Type B pancreatic cell (in vitro differentiated cells): ENCODE measurements at places on chromosomes 1 and 21. TPM values are rescaled to one million over a fixed set of nuclear protein-coding genes. Genes with fewer than 3 reads are reported as not detected.

Gene BRINP2
- total RNA-seq: 22.7 and 23.7 TPM in 2 replicates

Gene RC3H1
- 35.7 and 39.4 TPM in 2 replicates for total RNA-seq

GRCh38 chr1:218459878-218460711 lies 115.0 kb downstream of the TGFB2 start:
- peaks cover 38% of the 10 kb centered on the region for H3K4me1 ChIP-seq
- H3K36me3 ChIP-seq: no peaks in the 10 kb centered on the region
- DNase-seq: no peak

- H3K27me3 ChIP-seq: no peaks in the 10 kb centered on the region
- no peak overlapping the region for H3K27ac ChIP-seq
- no peak for DNase-seq
- no peaks in the 10 kb centered on the region for H3K4me1 ChIP-seq
- H3K4me3 ChIP-seq: no peak overlapping the region
- no peaks in the 10 kb centered on the region for H3K36me3 ChIP-seq
Observed at GRCh38 chr21:43467785-43468184, 40.9 kb upstream of the SIK1 start.

DNA sequence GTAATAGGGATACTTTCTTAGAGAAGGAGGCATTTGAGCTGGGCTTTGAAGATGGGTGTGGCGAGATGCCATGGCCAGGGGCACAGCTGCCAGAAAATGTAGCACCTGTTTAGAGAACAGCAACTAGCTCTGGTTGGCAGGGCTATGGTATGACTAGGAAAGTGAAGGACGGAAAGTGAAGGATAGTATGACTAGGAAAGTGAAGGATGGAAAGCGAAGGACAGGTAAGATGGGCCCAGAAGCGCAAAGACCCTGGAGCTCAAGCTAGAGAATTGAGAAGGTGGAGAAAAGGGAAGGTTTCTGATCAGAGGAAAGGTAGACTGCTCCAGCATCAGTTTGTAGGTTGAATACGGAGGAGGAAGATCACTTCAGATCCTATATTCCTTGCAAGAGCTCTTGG lies 205.4 kb downstream of the SLC35F3 start:
- H3K27me3 ChIP-seq: peaks cover 35% of the 10 kb centered on the region
- H3K4me3 ChIP-seq: no peak overlapping the region
- no peaks in the 10 kb centered on the region for H3K36me3 ChIP-seq
- H3K27ac ChIP-seq: no peak overlapping the region
- peaks cover 7% of the 10 kb centered on the region for H3K4me1 ChIP-seq

DNA sequence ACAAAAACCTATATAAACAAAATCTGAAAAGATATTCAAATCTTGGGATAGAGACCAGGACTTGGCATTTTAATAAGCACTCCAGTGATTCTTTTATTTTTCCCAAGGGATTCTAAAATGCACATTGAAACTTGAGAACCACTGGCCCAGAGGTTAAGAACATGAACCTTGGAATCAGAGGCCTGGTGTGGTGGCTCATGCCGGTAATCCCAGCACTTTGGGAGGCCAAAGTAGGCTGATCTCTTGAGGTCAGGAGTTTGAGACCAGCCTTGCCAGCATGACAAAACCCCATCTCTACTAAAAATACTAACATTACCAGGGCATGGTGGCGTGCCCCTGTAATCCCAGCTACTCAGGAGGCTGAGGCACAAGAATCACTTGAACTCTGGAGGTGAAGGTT lies 12.9 kb upstream of the CEP85 start:
- H3K4me1 ChIP-seq: peaks cover 13% of the 10 kb centered on the region
- no peak overlapping the region for H3K4me3 ChIP-seq
- H3K27ac ChIP-seq: no peak overlapping the region
- no peaks in the 10 kb centered on the region for H3K36me3 ChIP-seq
- peaks cover 5% of the 10 kb centered on the region for H3K27me3 ChIP-seq

Gene ACKR1
- 0.17 and 0.63 TPM in 2 replicates for total RNA-seq

GRCh38 chr1:223531742-223532341 lies 133.7 kb downstream of the CAPN8 start:
- H3K4me3 ChIP-seq: no peak overlapping the region
- H3K27me3 ChIP-seq: peaks cover 15% of the 10 kb centered on the region
- H3K27ac ChIP-seq: no peak overlapping the region
- H3K4me1 ChIP-seq: no peaks in the 10 kb centered on the region
- DNase-seq: no peak

- H3K27ac ChIP-seq: no peak overlapping the region
- peaks cover 25% of the 10 kb centered on the region for H3K36me3 ChIP-seq
- DNase-seq: no peak
- H3K4me1 ChIP-seq: no peaks in the 10 kb centered on the region
- no peak overlapping the region for H3K4me3 ChIP-seq
Observed at GRCh38 chr1:161342177-161342576, 25.5 kb downstream of the CFAP126 start.

Gene LCE3D
- not detected in 2 replicates for total RNA-seq

- peak; percentile 60 for DNase-seq
- H3K27ac ChIP-seq: no peak overlapping the region
- no peaks in the 10 kb centered on the region for H3K4me1 ChIP-seq
- no peaks in the 10 kb centered on the region for H3K36me3 ChIP-seq
Observed at GRCh38 chr1:2601721-2602303, 15.2 kb downstream of the PRXL2B start.

Gene LEFTY2
- not detected in 2 replicates for total RNA-seq

GRCh38 chr1:54220004-54220811 lies 20.2 kb downstream of the MRPL37 start:
- peaks cover 20% of the 10 kb centered on the region for H3K36me3 ChIP-seq
- no peak overlapping the region for H3K4me3 ChIP-seq
- peak overlapping the region; percentile 24 for H3K27ac ChIP-seq
- peaks cover 25% of the 10 kb centered on the region for H3K4me1 ChIP-seq
- DNase-seq: no peak

GRCh38 chr1:234538930-234539649 lies 60.1 kb upstream of the TARBP1 start:
- no peak for DNase-seq
- peak overlapping the region; percentile 13 for H3K4me3 ChIP-seq
- H3K27me3 ChIP-seq: no peaks in the 10 kb centered on the region
- peak overlapping the region; percentile 88 for H3K27ac ChIP-seq
- peaks cover 79% of the 10 kb centered on the region for H3K4me1 ChIP-seq

Gene CYP4A22
- total RNA-seq: not detected in 2 replicates

Gene C1orf185
- total RNA-seq: not detected in 2 replicates
